ENCODE measurements at places on chromosomes 7 and 10.

DNA sequence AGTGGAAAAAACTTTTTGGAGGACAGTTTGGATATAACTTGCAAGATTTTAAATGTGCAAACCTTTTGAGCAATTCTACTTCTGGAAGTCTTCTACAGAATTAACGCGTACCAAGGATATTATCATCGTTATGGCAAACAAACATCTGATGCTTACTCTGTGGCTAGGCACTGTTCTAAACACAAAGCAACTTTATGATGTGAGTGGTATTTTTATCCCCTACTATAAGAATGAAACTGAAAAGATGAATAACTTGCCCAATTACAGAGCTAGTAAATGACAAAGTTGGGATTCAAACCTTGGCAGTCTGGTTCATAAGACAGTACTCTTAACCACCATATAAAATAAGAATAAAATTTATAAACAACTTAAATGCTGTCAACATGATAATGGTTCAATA is 15.8 kb downstream of the ASZ1 start:
- no peak for DNase-seq

- DNase-seq = no peak
Measured at GRCh38 chr10:79274279-79275104, 72.8 kb upstream of the PPIF start.

DNA sequence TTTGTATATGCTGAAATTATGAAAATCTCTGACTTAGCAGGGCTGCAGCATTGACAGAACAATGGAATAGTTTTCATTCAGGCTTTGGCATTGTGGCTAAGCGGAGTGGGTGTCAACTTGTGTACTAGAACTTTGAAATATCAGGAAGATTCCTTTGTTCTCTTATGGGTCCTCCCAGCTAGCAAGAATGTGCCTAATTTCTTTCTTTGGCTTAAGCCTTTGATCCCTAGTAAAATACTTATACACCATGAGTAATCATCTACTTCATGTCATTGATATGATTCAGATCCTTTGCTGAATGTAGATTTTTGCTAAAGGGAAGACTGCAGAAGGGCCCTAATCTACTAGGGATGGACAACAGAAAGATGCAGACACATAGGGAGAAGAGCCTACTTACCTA is 6.2 kb downstream of the AVL9 start:
- peak; percentile 43 for DNase-seq

- no peak for DNase-seq
Measured at GRCh38 chr7:1455241-1455939, 3.9 kb downstream of the MICALL2 start.

- DNase-seq = no peak
Measured at GRCh38 chr7:149664666-149665065, 108.7 kb downstream of the ZNF467 start.

DNA sequence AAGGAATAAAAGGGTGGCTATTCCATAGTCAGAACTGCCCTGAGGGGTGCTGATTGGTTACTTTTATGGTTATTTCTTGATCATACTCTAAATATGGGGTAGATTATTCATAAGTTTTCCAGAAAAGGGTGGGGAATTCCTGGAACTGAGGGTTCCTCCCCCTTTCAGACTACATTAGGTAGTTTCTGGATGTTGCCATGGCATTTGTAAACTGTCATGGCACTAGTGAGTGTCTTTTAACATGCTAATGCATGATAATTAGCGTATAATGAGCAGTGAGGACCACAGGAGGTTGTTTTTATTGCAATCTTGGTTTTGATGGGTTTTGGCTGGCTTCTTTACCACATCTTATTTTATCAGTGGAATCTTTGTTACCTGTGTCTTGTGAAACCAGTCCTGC is 26.5 kb upstream of the POT1 start:
- DNase-seq = no peak

DNA sequence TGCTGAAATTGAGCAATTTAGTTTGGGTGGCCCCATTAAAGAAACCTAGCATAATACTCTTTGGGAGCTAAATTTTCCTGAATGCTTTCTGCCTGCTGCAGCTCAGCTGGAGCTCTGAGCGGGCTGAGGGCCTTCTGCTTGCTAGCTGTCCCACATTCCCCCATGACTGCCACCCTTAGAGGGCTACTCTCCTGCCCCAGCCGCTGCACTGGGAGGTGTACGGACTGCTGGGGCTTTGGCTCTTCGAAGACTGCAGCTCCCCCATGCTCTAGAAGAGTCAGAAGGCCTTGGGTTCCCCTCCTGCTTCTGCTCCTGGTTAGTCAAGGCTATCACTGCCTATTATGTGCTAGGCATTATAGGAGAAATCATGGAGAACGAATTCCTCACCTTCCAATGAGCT is 31.5 kb downstream of the BLVRA start:
- DNase-seq = no peak

GRCh38 chr10:1538121-1538520 is 199.2 kb downstream of the ADARB2 start:
- DNase-seq = no peak

- no peak for DNase-seq
Measured at GRCh38 chr7:149670288-149670687, 103.1 kb downstream of the ZNF467 start.

- no peak for DNase-seq
Measured at GRCh38 chr10:73800560-73801252, 10.7 kb downstream of the NDST2 start.

DNA sequence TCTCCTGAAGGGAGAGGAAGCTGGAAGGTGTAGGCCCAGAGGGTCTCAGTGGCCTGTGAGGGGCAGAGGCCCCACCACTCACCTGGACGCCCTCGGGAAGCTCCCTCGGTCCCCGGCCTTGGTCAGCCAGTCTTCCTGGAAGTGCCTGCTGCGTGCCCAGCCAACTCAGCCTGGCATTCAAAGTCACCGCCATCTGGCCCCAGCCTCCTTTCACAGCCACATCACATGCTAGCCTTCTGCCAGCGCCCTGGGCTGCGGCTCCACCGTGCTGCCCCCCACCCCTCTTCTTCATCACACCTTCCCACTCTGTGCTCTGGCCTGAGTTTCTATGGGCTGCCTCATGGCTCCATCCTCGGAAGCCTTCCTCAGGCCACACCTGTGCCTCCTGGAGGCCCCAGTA is 98.0 kb downstream of the ZMIZ1 start:
- no peak for DNase-seq

GRCh38 chr7:105642264-105642663 is 61.0 kb upstream of the EFCAB10 start:
- no peak for DNase-seq

- no peak for DNase-seq
Measured at GRCh38 chr7:16795624-16796023, 9.2 kb downstream of the AGR2 start.

- no peak for DNase-seq
Measured at GRCh38 chr10:70834021-70834420, 18.3 kb downstream of the SGPL1 start.

DNA sequence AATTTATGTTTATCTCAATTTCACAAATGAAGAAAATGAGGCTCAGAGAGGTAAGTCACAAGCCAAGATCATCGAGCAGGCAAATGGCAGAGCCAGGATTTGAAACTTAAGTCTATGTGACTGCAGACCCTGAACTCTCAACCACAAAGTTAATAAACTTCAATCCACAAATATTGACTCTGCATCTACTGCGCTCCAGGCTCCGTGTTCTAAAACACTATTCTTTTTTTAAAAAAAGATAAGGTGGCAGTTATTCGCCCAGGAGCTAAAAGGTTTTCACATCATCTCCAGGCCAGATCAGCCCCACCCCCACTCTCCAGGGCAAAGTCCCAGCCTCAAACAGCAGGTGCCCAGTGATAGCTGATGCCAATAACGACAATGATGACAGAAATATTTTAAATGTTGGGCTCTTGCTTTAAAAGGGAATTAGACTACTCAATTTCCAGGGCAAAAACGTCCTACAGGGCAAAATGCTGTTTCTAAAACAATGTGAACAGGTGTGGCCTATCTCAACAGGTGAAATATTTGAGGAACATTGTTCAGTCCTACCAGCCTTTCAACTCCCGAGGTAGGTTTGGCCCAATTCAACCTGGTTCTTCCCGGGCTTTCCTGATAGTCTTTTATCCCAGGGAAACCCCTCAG is 85.2 kb downstream of the SORBS1 start:
- DNase-seq = no peak
